ENCODE measurements at places on chromosomes 2 and 18.

DNA sequence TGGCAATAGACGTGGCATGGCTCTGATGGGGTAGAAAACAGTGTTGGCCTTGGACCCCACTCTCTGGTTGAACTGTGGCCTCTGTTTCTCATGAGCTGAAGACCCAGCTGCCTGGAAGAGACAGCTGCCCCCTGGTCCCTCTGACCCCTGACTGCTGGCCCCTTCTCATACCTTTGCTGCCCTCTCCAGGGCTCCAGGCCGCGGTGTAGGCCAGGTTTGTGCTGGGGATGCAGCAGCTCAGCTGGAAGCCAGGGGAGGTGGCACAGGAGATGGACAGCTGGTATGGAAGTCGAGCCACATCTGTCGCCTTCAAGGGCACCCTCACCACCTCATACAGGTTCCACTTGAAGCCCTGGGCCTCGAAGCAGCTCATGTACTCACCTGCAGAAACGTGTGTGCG lies 31.7 kb upstream of the SELENOI start:
- DNase-seq, result no peak

DNA sequence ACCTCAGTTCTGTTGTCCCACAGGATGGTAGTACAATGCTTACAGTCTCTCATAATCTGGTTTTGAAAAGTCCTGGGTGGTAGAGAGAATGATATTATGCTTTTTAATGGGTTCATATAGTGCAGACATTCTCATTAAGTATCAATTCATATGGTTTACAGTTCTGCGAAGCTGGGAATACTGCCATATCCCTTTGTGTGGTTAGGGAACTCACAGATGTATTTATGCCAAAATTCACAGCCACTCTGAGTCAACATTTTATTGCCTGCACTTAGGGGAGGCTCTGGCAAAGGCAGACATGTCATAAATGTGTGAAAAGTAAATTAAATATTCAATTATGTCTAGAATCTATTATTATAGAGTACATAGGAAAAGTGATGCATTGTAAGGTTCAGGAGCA lies 808.2 kb downstream of the SUCLG1 start:
- DNase-seq, result no peak

- no peak for DNase-seq
Observed at GRCh38 chr2:101972621-101973434, 18.9 kb upstream of the IL1R2 start.

GRCh38 chr18:79963658-79964329 lies 649 bp upstream of the HSBP1L1 start:
- DNase-seq, result no peak

- no peak for DNase-seq
Observed at GRCh38 chr2:182831921-182832320, 34.5 kb downstream of the FRZB start.

DNA sequence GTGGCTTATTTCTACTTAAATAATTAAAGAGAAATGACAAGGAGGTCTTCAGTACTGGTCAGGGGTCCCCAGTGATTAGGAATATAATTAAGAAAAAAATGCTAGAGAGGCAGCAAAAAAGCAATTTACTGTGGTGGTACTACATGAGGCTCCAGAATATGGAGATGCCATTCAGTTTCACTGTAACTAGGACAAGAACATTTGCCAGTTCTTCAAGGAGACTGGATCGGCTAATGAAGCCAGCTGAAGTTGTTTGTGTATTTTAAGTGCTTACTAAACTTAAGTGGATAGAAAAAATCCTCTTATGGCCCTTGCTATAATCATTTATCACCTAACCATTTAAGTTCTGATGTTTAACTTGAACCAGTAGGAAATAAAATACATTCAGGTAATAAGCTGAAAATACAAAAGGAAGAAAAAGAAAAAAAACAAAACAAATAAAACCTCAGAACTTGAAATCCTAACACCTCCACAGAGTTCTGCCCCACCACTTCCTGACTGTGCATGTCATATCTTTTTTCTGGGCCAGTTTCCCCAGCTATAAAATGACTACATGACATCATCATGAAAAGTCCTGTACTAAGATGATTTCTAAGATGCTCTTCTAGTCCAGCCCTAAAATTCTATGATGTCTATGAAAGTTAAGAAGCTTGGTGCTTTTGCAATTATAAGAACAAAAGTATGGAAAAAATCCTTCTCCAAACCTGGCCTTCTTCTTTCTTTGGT lies 98.0 kb downstream of the TRABD2A start:
- DNase-seq, result no peak

GRCh38 chr2:216803791-216804190 lies 56.1 kb downstream of the TNP1 start:
- DNase-seq, result no peak

- DNase-seq, result no peak
Observed at GRCh38 chr2:241797441-241798080, 11.4 kb upstream of the NEU4 start.
